Bronchial smooth muscle cell (primary cell): ENCODE measurements at places on chromosomes 12 and 14. TPM values are rescaled to one million over a fixed set of nuclear protein-coding genes. Genes with fewer than 3 reads are reported as not detected.

Gene CFAP251
- 1.4 and 3.3 TPM in 2 replicates for total RNA-seq

Gene GPRC5D
- not detected in 2 replicates for total RNA-seq

Gene NOXRED1
- 0.26 and 0.32 TPM in 2 replicates for total RNA-seq

Gene DLK1
- total RNA-seq: under 0.01 TPM in 1 of 2 replicates, not detected in the other

Gene HCFC2
- 23.2 and 23.8 TPM in 2 replicates for total RNA-seq

Gene PZP
- total RNA-seq: not detected in 2 replicates
